Cortex of kidney (tissue), 1 donor: ENCODE measurements at places on chromosomes 6 and 20.

DNA sequence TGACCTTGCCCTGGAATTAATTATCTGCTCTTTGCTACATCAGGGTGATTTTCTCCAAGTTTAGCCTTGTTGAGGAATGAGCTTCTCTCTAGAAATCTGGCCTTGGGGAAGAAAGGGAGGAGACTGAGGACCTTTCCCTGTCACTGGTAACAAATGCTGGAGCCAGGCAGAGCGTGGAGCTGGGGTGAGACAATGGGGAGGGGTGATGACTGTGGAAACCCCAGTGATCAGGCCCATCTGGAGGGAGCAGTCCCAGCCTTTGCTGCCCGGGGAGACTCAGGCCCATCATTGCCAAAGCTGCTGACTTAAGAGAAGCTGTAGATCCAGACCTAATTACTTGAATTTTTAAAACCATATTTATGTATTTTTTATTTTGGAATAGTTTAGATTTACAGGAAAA lies 31.3 kb downstream of the BCAS4 start:
- DNase-seq = no peak

DNA sequence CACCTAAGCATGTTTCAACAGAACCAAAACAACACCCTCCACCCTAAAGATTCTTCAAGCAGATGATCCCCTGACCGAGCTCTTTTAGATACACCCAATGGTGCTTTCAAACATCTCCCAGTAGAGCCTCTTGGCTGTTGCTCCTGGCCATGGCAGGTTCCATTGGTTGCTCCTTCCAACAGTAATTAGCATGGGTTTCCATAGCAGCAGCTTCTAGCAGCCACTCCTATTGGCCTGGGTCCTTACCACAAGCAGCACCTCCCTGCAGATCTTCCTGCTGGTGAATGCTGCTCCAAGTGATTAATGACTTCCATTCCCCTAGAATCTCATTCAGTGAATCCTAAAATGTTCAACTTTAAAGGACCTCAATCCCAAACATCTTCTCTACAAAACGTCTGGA lies 13.9 kb downstream of the CCN2 start:
- DNase-seq = no peak

DNA sequence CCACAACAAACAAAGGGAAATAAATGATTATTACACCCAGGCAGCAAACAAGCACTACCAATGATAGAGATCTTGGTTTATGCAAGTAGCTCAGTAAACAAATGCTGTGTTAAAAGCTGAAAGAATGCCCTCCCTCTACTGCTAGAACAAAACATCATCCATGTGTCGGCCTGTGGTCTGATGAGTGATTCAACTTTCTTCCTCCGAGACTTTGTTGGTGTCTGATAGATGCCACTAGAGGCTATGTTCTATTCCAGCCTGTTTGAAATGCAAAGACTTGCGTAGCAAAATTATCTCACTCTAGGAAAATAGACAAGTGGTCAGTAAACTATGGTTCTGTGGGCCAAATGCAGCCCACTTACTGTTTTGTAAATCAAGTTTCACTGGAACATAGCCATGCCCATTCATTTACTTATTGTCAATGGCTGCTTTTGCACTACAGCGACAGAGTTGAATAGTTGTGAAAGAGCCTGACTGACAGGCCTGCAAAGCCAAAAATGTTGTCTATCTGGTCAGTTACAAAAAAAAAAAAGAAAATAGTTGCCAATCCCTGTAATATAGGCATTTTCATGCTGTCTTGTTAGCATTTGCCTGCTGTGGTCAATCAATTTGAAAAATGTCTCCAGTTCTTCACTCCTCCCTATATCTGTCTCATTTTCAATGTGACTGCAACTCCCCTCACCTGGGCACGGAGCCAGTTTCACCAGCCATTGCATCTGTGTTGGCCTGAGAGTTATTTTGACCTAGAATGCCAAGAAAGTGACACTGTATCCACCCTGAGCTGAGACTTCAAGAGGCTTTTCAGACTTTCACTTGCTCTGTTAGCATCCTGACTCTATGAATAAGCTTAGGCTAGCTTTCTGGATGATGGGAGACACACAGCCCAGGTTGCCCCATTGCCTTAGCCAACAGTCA lies 544.6 kb upstream of the BTBD3 start:
- DNase-seq = no peak

- DNase-seq = no peak
Observed at GRCh38 chr6:164075981-164076615, 661.6 kb downstream of the QKI start.

DNA sequence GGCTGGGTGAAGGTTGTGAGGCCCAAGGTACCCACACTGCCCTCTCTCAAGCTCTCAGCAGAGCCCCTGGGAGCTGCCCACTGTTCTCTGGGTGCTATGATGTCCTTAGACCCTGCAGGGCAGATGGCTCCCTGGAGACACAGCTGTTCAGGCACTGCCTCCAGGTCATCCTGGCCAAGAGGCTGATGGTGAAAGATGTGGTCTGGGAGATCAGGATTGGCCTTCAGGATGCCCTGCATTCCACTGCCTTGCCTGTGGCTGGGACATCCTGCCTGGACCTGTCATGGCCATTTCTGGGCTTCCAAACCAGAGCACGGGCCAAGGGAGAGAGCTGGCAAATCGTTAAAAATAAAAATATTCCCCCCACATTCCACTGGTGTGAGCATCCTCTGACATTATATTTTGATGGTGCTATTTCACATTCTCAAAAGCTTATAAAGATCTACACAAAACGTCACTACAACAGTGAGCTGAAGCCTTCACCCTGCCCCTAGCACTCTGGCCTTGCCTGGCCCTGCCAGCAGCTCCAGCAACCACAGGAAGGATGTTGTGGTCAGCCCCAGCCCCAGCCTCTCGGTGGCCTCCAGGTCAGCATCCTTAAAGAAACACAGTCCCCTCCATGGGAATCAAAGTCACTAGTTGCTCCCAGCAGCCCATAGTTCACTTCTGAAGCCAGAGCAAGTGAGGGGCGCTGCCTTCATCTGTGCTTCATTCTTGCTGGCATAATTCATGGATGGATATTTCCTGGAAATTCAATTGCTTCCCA lies 13.5 kb upstream of the KCNK16 start:
- DNase-seq = no peak

- no peak for DNase-seq
Observed at GRCh38 chr20:50580016-50580747, 70.0 kb downstream of the PTPN1 start.

DNA sequence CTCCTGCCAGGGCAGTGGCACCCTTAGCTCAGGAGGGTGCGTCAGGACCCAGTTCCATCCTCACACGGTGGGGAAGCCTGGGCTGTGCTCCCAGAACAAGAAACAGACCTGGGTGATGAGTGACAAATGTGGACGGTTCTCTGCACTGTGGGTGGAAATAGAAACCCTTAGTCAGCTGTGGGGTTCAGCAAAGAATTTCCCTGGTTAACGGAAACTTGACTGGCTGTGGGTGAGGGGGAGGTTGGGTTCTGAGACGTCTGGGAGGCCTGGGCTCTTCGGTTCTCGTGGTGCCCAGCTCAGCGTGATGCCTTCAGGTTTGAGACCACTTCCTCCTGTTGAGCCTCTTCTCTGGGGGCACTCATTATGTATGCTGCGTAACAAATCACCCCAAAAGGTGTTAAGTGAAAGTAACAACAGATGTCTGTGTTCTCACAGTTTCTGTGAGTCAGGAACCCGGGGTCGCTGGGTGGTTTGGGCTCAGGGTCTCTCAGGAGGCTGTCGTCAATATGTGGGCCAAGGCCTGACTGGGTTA lies 53.1 kb upstream of the FAM83D start:
- DNase-seq = no peak

- no peak for DNase-seq
Observed at GRCh38 chr6:35610830-35611229, 77.9 kb downstream of the FKBP5 start.

DNA sequence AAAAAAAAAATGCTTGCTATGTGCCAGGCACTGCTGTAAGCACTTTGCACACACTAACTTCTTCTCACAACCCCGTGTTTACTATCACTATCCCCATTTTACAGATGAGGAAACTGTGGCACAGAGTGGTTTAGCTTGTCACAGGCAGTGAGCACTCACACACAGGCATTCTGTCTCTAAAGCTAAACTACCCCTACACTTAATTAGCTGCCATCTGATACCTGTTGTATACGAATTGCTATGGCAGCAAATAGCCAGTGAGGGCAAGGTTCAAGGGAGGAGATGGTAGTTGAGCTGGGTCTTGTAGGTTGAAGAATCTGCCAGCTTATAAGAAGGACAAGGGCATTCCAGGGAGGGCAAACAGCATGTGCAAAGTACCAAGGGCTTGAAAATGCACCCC lies 5.2 kb downstream of the TNNC2 start:
- no peak for DNase-seq

DNA sequence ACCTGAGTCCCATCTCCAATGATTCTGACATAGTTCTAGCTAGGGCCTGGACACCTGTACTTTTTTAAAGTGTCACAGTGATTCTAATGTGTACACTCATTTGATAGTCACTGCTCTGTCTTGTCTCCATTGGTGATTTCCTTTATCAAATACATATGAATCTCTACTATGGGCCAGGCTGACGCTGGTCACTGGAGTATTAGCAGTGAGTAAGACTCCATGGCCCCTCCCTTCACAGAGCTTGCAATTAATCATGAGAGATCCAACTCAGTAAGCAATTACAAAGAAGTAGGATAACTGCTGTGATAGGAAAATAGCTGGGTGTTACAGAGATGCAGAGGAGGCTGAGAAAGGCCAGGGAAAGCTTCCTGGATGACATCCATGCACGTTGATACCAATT lies 19.3 kb upstream of the SASH1 start:
- DNase-seq = no peak
